Renal cortex interstitium (tissue), 15 donors: ENCODE measurements at places on chromosomes 16 and 17. TPM values are rescaled to one million over a fixed set of nuclear protein-coding genes. Genes with fewer than 3 reads are reported as not detected.

GRCh38 chr17:63500543-63501390, 22.4 kb upstream of the KCNH6 start:
- no peak for DNase-seq

DNA sequence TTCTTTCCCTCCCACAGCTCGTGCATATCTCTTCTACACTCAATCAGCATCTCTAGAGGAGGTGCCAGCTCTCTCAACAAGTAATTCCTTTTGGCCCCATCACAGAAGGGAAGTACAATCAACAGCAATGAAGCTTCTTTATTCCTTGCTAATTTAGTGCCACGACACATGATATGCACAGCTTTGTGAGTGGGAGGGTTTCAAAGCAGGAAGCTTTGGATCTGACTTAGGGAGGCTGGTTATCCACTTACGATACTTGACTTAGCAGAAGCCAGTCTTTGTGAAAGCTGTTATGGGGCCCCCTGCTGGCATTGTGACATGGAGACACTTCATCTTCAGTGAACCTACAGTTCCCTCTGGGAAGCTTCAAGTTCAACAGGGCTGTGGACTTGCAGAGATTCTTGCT, 81.0 kb downstream of the TMEM100 start:
- DNase-seq = peak; percentile 76

GRCh38 chr17:2393174-2393953, 7.5 kb downstream of the MNT start:
- DNase-seq = peak; percentile 84

KRTAP4-6 gene
- polyA plus RNA-seq = not detected

TEKT3 gene
- 1.9 TPM for polyA plus RNA-seq

DNA sequence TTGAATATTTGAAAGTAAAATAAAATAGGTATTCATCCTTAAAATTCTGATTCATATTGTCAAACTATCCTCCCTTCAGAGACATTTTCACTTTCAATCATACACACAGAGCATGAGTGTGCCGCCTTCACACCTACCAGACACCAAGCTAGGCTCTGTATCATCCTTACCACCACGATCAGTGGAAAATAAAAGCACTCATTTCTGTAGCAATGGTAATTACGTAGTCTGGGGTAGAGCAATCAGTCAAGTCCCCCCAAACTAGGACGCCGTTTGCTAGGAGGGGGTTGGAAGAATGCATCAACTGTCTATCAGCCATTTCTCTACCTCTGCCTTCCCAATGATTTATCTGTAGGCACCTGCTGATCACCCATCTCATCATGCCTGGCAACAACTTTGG, 84.6 kb upstream of the GRIN2A start:
- DNase-seq = no peak

GRCh38 chr17:4947010-4947410, 1.3 kb downstream of the PFN1 start:
- DNase-seq = no peak

- no peak for DNase-seq
Measured at GRCh38 chr16:27720731-27721530, 171.0 kb downstream of the KATNIP start.

PRSS33 gene
- polyA plus RNA-seq = not detected

KRT26 gene
- polyA plus RNA-seq = not detected
